ENCODE measurements at places on chromosomes 5 and 9.
A peak's percentile ranks its signal among the peaks of the same experiment; 100 is the strongest.

DNA sequence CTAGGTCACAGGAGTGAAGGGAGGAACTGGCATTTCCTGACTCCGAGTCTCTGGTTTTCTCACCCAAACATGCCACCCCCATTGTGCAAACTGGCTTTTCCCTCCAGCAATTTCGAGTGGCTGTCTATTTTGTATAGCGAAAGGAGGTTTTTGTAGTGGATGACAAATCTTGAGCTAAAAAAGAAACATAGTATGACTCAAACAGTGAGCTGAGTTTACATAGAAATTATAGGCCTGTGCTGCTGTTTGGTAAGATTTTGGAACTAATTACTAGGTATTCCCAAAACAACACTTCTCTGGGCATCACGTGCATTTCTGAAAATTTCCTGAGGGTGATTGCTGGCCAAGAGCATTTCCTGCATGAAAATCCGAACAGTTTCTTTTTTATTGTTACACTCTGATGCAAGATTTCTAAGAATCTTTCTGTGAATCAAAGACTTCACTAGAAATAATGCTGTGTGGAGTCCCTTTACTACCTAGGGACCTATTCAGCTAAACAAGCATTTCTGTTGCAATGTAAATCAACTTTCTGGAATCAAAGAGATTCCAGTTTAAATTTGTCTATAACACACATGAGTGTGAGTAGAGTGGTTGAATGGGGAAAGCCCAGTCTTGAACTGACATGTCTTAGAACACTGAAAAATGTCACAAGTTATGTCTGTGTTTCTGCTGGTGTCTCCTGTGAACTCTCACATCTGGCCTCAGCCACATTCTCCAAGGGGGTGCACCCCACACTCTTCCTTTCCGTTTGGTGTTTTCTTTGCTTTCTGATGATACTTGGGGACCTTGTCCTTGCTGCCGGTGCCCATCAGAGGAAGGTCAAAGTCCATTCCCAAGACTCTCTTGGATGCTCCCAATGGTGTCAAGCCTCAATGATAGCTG is 33.3 kb upstream of the DAPK1 start:
- no peak for DNase-seq

DNA sequence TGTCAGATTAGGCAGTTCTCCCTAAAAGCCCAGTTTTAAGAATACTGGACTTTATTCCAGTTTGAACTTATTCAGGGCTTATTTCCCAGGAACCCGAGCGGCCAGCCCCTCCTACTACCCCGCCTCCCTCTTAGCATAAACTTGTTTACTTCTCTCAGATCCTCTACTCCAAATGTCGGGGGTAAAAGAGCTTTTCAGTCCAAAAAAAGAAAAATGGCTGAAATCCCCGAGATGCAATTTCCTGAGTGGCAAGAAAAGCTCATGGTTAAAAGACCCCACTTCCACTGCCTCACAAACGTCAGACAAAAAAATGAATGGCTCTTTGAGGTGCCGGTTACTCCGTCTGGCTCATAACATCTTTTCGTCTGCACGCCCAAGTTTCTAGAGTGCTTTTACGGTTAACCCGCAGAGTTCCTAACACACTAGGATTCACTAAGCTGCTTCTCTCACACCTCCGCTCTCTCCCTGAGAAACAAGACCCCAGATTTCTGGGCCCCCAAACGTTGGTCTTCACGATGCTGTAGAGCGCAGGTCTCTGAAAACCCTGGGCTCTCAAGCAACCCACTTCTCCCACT is 402 bp downstream of the BRD8 start:
- DNase-seq: peak; percentile 39

DNA sequence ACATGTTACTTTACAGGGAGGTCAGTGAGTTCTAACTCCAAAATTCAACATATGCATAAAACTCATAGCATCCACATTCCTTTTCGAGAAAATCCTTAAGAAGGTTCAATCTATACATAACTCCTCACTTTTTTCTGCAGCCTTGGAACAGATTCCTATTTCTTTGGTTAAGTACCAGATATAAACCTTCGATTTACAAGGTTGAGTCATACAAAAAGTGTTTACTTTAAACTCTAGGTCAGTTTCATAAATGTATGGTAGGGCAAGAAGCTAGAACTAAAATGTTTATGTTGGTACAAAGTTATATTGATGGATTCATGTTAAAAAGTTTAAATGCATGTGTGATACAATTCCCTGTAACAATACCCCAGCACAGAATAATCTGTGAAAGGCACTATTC is 19.4 kb downstream of the CDKN2AIPNL start:
- DNase-seq: no peak

DNA sequence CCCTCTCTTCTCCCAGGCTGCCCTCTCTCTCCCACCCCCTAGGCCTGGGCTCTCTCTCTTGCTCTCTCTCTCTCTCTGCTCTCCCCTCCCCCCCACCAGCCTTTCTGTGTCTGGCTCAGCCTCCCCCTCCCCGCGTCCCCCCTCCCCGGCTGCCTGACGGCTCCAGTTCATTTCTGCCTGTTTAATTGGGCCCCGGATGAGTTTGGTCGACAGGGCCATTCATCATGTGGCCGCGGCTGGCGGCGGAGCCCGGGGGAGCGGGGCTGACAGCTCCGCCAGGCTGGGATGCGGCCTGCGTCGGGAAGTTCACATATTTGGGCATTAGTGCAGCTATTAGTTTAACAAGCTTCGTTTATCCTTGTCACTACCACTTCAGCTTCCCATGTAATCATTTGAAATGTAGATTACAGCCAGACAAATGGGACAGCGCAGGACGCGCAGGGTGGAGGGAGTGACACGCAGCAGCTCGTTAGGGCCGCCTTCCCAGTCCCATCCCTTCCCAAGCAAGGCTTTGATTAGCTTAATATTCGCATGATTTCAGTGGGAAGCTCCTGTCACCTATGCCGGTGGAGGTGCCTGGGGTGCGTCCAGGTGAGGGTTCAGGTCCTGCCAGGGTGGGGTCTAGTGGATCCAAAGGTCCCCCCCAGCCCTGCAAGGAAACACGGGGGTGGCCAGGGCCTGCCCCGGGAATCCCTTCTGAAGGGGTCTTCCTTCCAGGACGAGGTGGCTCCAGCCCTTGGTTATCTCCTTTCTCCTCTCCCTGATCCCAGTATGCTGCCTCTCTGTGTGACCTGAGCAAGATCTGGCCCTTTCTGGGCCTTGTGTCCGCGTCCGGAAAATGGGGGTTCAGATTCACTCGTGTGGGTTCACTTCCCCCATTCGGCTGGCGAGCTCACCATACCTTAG is 214.8 kb downstream of the PAX5 start:
- DNase-seq: no peak

- peak; percentile 82 for DNase-seq
Measured at GRCh38 chr5:1137567-1138444, 25.9 kb upstream of the SLC12A7 start.

DNA sequence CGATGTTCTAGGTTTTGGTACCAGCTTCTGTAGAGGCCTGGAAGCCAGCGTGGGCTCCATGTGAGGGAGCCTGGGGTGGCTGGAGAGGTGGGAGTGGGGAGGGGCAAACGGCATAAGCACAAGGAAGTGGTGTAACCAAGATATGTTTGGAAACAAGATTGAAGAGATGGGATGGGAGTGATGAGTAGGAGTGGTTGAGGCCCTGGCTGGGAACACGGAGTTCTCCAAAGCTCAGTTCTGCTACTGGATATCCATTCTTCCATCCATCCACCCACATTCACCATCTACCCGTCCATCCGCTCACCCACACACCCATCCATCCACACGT is 12.2 kb downstream of the TSPAN17 start:
- no peak for DNase-seq

DNA sequence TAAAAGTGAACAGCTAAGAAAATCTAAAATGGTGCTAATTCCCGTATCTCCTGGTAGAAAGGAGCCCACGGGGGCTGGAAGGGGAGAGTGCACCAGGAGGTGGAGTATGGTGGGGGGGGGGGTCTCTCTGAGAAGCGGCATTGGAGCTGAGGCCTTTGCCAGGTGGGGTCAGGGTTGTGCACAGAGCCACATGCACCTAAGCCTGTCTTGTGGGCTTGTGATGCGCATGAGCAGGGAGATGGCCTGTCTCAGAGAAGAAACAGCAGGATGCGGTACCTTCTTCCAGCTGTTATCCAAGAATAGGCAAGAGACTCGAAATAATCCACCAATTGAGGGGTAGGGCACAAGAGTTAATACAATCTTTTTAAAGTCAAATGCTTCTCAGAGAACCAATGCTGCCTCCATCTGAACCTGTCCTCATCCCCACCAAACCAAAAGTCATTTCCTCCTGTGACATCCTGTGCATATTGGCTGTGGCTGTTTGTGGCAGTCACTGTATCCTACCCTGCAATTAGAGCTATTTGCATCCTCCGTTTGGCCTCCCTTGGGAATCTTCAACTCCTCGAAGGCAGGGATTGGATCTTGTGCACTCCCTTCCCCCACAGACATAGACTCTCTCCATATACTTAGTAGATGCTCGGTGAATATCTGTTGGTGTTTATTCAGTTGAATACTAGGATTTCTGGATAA is 45.4 kb downstream of the FGF1 start:
- DNase-seq: no peak

GRCh38 chr5:138489683-138490061 is 24.4 kb downstream of the EGR1 start:
- DNase-seq: no peak

DNA sequence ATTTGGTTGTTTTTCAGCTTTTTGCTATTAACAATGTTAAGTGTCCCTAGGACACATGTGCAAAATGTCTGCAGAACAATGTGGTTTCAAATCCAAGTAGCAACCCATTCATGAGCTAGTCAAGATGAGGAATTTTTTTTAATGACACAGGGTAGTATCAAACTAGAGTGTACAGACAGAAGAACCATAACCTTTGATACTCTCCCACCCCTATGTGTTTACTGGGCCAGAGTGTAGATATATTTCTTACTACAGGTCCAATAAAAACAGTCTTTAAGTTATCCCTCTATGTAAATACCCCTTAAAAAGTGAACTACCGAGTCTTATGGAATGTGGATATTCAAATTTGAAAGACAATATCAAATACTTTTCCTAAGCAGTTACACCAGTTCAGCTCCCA is 45.6 kb downstream of the AUH start:
- DNase-seq: no peak

DNA sequence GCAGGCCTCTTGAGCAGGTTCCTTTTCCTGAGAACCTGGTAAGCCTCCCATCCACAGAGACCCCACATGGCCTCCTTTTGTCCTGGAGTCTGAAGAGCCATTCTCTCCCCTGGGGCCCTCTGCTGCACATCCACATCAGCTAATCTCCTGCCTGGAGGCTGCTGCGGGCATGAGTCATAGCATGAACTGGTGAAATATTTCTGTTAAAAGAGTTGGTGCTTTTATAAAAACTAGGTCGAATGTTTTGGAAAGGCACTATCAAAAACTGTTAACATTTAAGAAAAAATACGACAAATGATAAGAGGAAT is 399.4 kb downstream of the CTNND2 start:
- DNase-seq: no peak

DNA sequence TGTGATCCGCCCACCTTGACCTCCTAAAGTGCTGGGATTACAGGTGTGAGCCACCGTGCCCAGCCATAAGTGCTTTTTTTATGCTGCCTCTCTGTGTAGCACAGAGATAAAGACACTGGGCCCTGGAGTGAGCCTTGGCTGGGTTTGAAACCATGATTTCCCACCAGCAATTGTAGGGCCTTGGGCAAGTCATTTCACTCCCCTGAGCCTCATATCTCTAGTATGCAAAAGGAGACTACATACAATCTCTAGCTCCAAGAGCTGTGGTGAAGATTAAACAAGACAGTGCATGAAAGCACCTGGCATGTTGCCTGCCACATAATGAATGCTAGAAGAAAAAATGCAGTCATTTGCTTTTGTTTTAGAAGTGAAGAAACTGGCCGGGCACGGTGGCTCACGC is 3.9 kb downstream of the FABP6 start:
- DNase-seq: no peak

- DNase-seq: no peak
Measured at GRCh38 chr5:79791843-79792242, 102.2 kb downstream of the CMYA5 start.

Measured in hematopoietic multipotent progenitor cell (in vitro differentiated cells).